ENCODE measurements at places on chromosomes 2 and 18. TPM values are rescaled to one million over a fixed set of nuclear protein-coding genes. Genes with fewer than 3 reads are reported as not detected.

WDCP gene
- total RNA-seq, result 18.5 TPM

ZNF24 gene
- total RNA-seq, result 42.3 TPM

UGT1A5 gene
- total RNA-seq, result not detected

ACTG2 gene
- not detected for total RNA-seq

DSG4 gene
- total RNA-seq, result not detected
